ENCODE measurements at places on chromosomes 16 and 17.

DNA sequence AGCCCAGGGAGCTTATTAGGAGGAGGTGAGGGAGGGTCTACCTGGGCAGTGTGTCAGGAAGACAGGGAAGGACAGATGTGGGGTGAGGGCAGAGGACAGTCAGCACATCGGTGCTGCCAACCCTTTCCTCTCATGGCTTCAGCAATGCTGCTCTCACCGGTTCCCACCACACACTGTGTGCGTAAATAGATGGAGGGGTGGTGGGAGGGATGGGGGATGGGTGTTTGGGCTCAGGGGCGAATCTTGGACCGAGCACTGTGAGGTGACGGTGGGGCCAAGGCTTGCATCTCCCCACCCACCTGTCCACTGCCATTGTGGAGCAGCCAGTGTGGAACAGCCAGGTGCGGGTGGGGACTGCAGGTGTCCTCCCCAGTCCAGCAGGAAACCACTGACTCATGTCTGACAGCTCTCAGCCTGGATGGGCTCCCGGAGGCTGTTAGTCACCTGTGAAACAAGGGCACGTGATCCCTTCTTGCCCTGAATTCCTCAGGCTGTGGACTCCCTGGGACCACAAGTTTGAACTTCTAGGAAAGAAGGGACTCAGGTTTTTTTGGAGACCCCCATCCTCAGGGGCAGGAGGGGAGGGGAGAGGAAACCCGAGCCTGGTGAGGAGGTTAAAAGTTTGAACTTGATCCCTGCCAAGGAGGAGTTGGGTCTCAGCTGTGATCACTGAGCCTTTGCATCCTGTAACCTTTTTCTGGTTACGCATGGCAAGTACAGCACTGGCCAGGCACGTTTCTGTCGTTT lies 42.7 kb upstream of the SMPD3 start:
- DNase-seq, result peak; percentile 48

- DNase-seq, result no peak
Observed at GRCh38 chr17:45120558-45120957, 11.8 kb downstream of the PLCD3 start.

- DNase-seq, result no peak
Observed at GRCh38 chr16:13611596-13611995, 308.4 kb upstream of the ERCC4 start.

GRCh38 chr16:87712184-87712762 lies 53.5 kb downstream of the KLHDC4 start:
- no peak for DNase-seq

DNA sequence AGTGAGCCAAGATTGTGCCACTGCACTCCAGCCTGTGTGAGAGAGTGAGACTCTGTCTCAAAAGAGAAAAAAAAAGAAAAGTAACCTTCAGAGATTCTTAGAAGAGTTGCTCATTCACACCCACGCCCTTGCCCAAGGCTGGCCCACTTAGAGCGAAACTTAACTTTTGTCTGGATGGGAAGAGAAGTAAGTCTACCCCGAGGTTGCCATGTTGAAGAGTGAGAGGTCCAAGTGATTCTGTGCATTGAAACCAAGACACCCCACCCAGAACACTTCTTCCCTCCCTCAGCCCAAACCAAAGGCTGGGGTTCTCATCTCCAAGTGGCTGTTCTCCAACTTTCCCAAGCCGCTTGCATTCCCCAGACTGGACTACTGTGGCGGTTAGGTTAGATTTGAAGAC lies 2.4 kb upstream of the CISD3 start:
- no peak for DNase-seq

- DNase-seq, result no peak
Observed at GRCh38 chr17:19443148-19443547, 32.1 kb downstream of the RNF112 start.

- DNase-seq, result no peak
Observed at GRCh38 chr16:4753227-4753626, 13.7 kb downstream of the ZNF500 start.

DNA sequence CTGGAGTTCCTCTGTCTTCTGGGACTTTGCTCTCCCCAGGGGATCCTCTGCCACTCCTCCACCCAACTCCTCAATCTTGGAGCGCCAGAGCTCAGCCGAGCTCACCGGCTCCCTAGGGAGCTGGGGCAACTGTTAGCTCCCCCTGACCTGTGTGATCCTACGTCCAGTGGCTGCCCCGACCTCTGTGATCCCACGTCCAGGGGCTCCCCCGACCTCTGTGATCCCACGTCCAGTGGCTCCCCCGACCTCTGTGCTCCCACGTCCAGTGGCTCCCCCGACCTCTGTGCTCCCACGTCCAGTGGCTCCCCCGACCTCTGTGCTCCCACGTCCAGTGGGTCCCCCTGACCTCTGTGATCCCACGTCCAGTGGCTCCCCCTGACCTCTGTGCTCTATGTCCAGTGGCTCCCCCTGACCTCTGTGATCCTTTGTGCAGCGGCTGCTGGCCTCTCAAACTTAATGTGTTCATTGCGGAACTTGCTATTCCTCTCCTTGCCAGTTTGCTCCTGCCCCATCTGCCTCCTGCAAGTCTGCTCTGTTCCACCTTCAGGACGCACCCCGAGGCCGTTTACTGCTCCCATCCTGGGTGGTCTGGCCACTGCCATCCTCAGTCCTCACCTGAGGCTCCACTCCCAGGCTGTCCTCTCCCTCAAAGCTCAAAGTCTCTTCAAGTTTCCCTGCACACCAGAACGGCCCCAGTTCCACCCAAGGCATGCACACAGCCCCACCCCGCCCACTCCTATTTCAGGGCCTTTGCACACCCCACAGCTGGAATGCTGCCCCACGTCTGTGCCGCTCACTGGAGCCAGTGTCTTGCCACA lies 2.8 kb downstream of the VPS9D1 start:
- DNase-seq, result no peak

- no peak for DNase-seq
Observed at GRCh38 chr17:151886-152859, 14.8 kb downstream of the SCGB1C2 start.

- no peak for DNase-seq
Observed at GRCh38 chr17:73261952-73262675, 434 bp upstream of the CPSF4L start.

DNA sequence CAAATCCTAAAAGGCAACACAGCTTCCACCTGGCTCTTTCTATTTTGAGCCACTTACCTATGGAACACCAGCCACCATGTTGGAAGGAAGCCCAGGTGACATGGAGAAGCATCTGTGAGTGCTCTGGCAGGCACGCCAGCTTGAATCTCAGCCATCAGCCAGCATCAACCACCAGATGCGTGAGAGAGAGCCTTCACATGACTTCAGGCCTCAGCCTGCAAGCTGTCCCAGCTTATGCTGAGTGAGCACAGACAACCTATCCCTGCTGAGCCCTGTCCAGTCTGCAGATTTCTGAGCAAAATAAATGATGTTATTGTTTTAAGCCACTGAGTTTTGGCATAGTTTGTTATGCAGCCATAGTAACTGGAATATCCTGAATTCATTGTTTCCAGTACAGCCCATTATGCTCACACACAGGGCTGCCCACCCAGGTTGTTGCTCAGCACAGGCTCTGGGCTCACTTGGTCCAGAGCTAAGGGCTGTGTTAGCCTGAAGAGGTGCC lies 35.1 kb downstream of the TMEM238L start:
- no peak for DNase-seq

- DNase-seq, result no peak
Observed at GRCh38 chr16:8641671-8642070, 20.2 kb downstream of the METTL22 start.

GRCh38 chr16:30660424-30661261 lies 2.4 kb downstream of the FBRS start:
- no peak for DNase-seq

DNA sequence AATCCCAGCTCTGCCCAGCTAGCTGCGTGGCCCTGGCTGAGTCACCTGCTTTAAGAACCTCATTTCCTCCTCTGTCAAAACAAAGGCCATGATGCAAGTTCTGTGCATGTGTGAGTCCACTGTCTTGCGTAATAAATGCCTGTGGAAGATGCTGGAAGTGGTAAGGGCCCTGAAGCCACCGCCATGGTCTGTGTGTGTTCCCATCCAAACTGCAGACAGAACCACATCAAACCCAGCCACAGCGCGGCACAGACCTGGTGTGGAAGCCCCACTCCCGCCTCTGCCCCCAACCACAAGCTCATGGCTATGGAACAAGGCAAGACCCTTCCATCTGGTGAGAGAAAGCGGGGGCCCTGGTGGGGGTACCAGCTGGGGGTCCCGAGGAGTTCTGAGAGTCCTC lies 26.0 kb downstream of the NECAB2 start:
- DNase-seq, result no peak

GRCh38 chr17:16329519-16330271 lies 23.6 kb downstream of the CENPV start:
- DNase-seq, result no peak

DNA sequence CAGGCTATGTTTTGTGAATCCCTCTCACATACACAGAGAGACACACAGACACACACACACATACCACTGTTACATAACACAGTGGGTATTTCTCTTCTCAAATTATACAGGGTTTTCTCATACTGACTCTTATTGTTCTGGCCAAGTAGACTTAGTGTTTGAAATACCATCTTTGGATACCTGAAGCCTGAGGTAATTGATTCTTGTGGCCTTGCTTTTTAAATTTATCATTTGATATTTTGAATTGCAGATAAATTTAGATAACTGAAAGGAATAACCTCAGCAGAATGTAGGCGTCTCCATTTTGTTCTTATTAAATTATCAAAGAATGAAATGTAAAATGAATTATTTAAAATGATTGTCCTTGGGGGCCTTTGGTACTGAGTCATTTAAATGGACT lies 223.8 kb downstream of the LGALS9B start:
- DNase-seq, result no peak

GRCh38 chr17:37828651-37829124 lies 83.8 kb upstream of the HNF1B start:
- DNase-seq, result no peak

- DNase-seq, result no peak
Observed at GRCh38 chr16:4745274-4745569, 10.9 kb downstream of the DNAAF8 start.

Measured in NCI-H2107 (cell line).